ENCODE measurements at places on chromosomes 2 and 18. TPM values are rescaled to one million over a fixed set of nuclear protein-coding genes. Genes with fewer than 3 reads are reported as not detected.

The MLPH gene
- 9.9 TPM for total RNA-seq

The ERLEC1 gene
- total RNA-seq: 125 TPM

The B4GALT6 gene
- 3.2 TPM for total RNA-seq

The PSD4 gene
- 42.0 TPM for total RNA-seq

The LRP1B gene
- total RNA-seq: under 0.01 TPM

The VWC2L gene
- total RNA-seq: not detected

The DNER gene
- total RNA-seq: 2.6 TPM
